Thymus (tissue), 14 donors: ENCODE measurements at places on chromosomes 3 and 15. TPM values are rescaled to one million over a fixed set of nuclear protein-coding genes. Genes with fewer than 3 reads are reported as not detected.

DNA sequence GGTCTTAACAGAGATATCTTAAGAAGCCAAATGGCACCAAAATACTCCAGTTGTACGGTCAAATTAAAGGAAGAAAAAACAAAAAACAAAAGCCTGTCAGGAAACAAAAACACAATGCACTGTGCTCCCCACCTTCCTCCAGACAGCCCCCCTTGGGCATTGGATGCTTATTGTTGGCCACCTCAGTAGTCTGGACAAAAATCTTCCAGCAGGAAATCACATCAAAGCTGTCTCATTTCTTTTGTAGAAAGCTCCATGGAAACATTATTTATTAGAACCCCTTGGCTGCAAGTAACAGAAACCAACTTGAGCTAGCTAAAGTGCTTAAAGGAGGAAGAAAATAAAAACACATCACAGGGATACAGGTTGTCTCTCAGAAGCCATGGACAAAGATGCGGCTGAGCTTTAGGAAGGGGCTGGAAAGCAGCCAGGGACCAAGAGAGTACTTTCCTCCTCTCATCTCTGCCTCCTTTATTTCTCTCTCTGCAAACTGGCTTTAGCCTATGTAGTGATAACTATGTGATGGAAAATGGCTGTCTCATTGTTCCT is 651.5 kb upstream of the ADAMTS9 start:
- H3K27me3 ChIP-seq, result no peaks in the 10 kb centered on the region
- no peak overlapping the region for H3K4me3 ChIP-seq
- H3K27ac ChIP-seq, result no peak overlapping the region
- no peaks in the 10 kb centered on the region for H3K36me3 ChIP-seq

DNA sequence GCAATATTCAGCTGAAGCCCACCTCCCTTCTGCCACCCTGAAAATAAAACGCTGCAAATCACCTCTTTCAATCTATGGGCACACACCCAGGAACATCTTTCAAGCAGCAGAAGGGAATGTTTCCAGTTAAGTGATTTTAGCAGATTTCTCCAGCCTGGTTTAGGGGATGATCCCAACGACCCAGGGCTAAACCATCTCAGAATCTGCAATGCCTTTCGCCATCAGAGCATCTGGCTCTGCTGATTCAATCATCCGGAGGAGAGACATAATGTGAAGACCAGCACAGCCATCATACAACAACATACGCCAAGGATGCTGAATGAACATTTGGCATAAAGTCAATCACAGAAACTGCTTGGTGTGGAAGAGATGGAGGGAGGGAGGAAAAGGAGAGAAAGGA is 15.5 kb upstream of the LRRN1 start:
- no peak overlapping the region for H3K27ac ChIP-seq
- no peak for DNase-seq
- H3K36me3 ChIP-seq, result no peaks in the 10 kb centered on the region
- no peak overlapping the region for H3K4me3 ChIP-seq
- H3K27me3 ChIP-seq, result no peaks in the 10 kb centered on the region

- H3K36me3 ChIP-seq, result no peaks in the 10 kb centered on the region
- no peak overlapping the region for H3K4me3 ChIP-seq
- no peaks in the 10 kb centered on the region for H3K4me1 ChIP-seq
Observed at GRCh38 chr3:94225148-94225865, 162.4 kb downstream of the NSUN3 start.

DNA sequence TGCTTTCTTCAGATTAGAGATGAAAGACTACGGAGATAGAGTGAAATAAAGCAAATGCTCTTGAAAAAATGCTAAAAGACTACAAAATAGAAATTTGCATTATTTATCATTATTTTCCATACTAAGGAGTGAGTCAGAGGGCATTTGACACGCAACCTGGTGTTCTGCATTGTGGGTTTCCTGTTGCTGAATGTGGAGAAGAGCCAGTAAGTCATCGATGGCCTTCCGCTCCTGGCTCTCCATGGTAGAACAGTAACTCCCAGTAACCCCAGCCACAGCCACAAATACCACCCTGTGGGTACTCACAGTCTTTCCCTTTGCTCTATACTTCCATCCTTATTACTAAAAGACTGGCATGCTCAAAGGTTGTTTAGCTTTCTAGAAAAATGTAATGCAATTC is 61.5 kb downstream of the CGGBP1 start:
- no peak overlapping the region for H3K27ac ChIP-seq
- no peaks in the 10 kb centered on the region for H3K36me3 ChIP-seq

GRCh38 chr3:152260026-152260425 is 8.7 kb upstream of the MBNL1 start:
- H3K36me3 ChIP-seq, result no peaks in the 10 kb centered on the region
- no peaks in the 10 kb centered on the region for H3K27me3 ChIP-seq

- peaks cover 8% of the 10 kb centered on the region for H3K4me1 ChIP-seq
- no peaks in the 10 kb centered on the region for H3K36me3 ChIP-seq
- no peak for DNase-seq
Observed at GRCh38 chr3:48084929-48085328, 68.7 kb upstream of the MAP4 start.

GRCh38 chr3:134308350-134308891 is 57.8 kb upstream of the RYK start:
- peak overlapping the region; percentile 40 for H3K27ac ChIP-seq
- peaks cover 11% of the 10 kb centered on the region for H3K27me3 ChIP-seq
- no peaks in the 10 kb centered on the region for H3K36me3 ChIP-seq
- peak; percentile 55 for DNase-seq
- no peaks in the 10 kb centered on the region for H3K4me1 ChIP-seq

ZBBX gene
- total RNA-seq, result 0.52 TPM

MAP6D1 gene
- total RNA-seq, result 4.8 TPM

THRB gene
- 2.2 TPM for total RNA-seq

AGBL1 gene
- total RNA-seq, result under 0.01 TPM
